Fibroblast of skin of right quadriceps (primary cell): ENCODE measurements at places on chromosomes 12 and 14.

DNA sequence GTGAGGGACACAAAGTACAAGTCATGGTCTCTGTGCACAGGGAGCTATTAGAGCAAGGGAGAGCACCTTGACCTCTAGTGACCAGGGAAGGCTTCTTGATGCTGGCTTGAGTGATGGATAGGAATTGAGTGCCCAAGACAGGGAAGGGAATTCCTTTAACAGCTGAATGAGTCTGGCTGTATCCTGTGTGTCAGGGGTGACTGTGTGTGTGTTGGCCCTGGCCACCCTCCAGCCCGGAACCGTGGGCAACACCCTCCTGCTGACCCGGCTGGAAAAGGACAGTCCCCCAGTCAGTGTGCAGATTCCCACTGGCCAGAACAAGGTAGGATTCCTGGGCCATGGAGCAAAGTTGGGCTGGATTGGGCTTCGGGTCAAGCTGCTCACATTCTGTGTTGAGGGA is 5.5 kb upstream of the PFDN5 start:
- no peak for DNase-seq

DNA sequence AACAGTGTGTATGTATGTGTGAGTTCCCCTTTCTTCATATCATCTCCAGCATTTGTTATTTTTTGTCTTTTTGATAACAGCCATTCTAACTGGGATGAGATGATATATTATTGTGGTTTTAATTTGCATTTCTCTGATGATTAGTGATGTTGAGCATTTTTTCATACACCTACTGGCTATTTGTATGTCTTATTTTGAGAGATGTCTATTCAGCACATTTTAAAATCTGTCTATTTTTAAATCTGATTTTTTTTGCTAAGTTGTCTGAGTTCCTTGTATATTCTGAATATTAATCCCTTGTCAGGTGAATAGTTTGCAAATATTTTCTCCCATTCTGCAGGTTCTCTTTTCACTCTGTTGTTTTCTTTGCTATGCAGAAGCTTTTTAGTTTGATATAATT is 469.1 kb downstream of the FUT8 start:
- DNase-seq = no peak

DNA sequence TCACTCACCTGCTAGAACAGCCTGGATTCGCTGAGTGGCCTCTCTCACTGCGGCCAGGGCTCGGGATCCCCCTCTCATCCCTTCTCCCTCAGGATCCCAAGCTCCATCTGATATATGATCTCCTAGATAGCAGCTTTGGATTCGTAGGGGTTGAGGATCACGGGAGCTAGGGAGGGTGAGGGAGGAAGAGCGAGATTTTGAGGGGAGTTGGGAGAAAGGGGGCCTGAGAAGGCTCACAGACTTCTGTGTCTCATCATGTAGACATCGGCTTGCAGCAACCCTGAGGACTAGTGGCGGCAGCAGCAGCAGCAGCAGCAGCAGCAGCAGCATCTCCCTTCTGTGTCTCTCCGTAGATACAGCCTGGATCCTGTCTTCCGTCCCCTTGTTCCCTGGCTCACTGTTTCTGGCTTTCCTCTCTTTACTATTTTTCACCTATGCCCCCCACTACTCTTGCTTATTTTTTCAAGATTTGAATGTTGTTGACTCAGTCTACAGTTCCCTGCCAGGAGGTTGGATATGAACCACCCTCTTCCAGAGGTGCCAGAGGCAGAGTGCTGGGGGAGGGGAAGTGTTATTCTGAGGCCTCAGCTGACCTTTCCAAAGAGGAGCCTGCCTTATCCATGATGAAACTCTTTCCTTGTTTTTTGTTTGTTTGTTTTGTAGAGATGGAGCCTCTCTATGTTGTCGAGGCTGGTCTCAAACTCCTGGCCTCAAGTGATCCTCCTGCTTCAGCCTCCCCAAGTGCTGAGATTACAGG is at the start of gene CIROP:
CIROP (minus strand) TSS at position 399 of the 757 bp plus-strand sequence; CDS start at position 330, 69 bp downstream.
- no peak for DNase-seq

GRCh38 chr12:28601570-28602058 is 411.4 kb downstream of the CCDC91 start:
- DNase-seq = no peak
